ENCODE measurements at places on chromosomes 6 and 20.
A peak's percentile ranks its signal among the peaks of the same experiment; 100 is the strongest.

DNA sequence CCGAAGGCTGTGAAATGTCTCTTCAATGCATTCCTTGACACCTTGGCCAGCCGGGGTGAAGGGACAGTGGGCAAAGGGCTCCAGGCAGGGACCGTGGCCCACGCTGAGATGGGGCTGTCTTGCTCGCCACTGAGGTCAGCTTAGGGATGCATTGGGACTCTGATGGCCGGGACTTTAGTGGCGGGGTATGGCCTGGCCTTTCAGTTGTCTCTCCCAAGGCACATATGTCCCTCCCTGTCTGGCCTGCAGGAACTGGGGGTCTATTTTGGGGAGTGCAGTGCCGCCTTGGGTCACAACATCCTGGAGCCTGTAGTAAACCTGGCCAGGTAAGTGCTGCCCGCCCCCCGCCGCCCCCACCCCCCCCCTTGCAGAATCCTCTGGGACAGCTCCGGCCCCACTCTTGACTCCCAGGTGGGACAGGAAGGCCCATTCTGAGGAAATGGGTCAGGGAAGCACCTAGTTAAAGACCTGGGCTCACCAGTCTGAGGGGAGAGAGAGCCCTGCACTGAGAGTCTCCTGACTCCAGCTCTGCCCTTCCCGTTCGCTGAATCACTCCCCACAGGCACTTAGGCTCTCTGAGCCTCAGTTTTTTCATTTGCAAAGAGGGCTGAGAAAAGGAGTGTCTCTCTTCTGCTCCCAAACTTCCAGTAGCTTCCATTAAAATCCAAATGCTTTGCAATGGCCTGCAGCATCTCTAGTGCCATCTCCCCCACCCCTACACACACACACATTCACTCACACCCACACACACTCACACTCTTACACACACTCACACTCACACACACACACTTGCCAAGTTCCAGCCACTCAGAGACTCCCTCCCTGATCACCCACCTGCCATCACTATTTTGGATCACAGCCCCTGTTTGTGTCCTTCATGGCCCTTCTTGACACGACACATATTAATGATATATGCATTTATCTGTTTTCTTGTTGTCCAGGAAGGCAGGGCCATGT lies 33.1 kb downstream of the RAB44 start:
- no peak for DNase-seq

DNA sequence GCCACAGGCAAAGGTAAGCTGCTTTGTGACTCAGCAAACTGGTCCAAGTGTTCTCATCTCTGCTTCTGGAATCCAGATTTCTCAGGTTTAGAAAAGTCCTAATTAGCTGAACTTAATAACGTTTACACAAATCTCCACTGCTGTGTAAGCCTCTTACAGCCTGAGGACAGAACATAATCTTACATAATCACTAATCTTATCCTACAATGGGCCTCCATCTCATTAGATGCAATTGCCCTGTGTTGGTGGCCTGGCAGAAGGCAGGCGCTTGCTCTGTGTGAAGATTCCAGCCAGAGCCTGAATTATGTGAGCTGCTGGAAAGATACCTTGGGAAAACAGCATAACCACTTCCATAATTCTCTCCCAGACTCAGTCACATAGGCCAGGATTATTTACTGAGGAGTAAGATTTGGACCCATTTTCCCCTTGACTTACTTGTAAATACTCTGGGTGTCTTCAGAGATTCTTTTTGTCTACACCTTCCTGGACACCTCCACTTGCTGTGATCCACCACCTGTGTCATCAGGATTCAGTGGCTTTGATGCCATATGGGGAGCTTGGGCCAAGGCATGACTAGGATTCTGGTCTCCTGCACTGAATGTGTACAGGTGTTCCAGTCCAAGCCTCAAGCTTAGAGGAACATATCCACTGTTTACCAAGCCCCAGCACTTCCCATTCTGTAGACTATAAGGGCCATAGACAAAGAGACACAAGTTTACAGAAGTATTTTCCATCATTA lies 104.4 kb downstream of the C6orf118 start:
- no peak for DNase-seq

DNA sequence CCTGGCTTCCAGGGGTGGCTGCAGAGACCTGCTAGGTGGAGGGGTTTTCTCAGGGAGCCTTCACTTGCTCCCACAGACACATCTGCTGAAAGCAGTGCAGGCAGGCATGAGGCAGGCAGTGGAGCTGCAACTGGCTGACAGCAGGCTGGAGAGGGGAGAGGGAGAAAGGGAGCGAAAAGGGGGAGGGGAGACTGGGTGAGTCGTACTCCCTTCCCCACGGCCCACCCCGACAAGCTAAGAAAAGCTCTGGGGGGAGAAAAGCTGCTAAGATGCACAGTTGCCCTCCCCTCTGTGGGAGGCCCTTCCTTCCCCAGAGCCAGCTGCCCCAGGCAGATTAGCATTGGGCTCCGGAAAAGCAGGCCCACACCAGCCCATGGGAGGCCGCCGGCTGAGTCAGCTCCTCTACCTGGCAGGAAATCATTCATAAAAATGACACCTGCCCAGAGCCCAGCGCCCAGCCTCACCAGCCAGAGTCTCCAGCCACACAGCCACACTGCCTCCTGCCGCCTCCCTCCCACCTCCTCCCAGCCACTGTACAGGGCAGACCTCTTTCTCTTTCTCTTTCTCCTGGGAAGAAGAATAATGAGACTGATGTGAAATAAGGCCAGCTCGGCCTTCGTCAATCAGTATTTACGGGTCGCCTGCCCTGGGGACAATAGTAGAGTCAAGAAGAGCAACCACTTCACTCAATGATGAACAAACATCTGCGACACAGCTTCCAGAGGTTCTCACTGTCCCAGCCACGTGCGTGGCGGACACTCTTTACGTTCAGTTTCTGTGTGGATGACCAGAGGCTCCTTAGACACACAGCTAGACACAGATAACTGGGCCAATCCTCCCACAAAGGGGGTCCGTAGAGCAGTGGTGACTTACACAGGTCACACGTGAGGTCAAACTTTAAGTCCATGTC lies 7.7 kb upstream of the C20orf203 start:
- DNase-seq, result no peak

DNA sequence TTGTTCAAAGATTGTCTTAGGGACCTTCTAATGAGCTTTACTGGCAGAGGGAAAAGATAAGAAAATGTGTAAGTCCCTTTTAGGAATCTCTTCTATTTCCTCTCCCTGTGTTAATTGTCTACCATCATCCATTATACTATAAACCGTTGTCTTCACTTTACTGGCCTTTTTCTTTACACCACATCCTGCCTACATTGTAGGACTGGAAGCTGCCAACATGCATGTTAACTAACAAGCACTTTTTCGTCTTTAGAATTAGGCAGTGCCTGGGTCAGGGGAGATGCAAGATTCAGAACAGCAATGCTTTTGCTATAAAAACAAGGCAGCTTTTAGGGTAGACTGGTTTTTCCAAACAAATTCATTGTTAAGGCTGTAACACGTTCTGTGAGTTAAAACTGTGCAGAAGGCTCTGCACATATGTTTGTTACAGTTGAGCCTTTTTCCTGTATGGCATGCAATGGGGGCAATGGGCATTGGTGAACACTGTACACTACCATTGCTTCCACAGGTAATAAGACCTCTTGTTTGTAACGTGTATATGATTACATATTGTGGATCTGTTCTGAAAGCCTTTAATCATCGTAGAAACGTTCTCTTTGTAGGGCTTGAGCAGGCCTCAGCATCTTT lies 10.9 kb upstream of the PKIG start:
- DNase-seq, result no peak

DNA sequence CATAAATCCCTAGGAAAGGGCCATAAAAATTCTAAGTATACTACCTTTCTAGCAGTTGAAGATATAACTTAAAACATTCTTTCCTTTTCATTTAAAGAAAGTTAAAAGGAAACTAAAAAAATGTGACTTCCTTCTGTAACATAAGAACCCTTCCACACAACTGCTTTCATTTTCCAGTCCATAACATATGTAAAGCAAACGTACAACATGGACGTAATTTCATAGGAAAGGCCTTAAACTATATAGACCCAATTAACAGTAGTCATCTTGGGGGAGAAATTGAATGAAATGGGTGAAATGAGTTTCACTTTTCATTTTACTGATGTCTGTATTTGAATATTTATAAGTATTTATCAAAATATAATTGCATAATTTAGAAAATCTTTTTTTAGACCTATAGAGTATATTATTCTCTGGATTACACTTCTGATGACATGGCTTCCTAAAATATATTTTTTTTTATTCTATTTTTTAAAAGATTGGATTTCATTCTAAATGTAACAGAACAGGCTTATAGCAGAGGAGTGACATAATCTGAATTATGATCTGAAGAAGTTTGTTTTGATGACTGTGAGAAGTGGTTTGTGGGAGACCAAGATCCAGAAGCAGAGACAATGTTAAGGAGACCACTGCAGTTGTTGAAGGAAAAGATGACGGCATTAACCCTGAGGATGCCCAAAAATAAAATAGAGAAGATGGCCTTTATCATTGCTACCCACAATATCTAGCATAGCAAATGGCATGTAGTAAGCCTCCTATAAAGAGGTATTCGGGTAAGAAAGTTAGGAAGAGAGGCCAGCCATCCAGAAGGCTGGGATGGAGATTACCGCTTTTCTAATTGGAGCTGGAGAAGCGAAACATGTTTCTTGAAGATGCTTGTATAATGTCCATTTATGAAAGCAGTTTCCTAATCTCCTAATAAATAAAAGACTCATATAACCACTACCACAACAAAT lies 260.4 kb downstream of the PTPRK start:
- DNase-seq, result no peak

GRCh38 chr20:32456869-32457478 lies 98.8 kb downstream of the ASXL1 start:
- DNase-seq, result no peak

- DNase-seq, result no peak
Measured at GRCh38 chr6:34196833-34197195, 39.9 kb upstream of the HMGA1 start.

DNA sequence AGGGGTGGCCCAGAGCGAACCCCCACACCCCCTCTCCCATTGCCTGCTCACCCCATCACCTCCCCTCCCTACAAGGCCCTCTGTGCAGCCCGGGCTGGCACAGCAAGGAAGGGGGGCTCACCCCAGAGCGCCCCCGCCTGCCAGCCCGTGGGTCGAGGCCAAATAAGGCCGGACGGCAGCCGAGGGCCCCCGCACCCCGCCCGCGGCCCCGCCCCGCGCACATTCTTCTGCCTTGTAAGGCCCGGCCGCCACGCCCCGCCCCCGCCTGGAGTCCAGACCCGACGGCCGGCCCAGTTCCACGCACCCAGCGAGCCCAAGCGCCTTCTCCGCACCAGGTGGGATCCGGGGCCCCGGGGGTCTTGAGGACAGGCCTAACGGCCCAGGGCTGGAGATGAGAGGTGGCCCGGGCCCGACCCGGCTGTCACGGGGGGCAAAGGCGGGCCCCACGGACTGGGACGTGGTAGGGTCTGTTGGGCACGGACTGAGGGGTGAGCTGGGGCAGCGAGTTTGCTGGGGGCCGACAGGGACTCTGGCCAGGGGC lies at the start of gene MYL9:
MYL9 (plus strand) TSS at position 293 of the 541 bp plus-strand sequence. CDS start 3,366 bp downstream, outside the sequence.
- DNase-seq, result peak; percentile 11

DNA sequence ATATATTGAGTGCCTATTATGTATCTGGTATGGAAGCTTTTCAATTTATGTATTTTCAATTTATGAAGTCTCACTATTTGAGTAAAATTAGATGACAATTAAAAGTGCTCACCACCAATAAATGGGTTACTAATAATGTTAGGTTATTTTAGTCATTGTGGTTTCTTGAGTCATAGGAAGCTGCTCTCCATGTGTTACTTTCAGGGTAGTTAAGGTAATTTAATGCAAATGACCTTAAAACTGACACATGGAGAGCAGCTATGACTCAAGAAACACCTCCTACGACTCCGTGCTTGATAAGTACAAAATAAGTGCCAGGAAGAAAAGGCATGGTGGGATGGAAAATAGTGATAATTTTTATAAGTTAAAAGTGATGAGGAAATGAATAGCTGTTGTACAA lies 16.5 kb upstream of the TINAG start:
- DNase-seq, result no peak

GRCh38 chr6:169417101-169417500 lies 163.5 kb upstream of the THBS2 start:
- no peak for DNase-seq

- DNase-seq, result no peak
Measured at GRCh38 chr6:166830891-166831363, 125.4 kb downstream of the RNASET2 start.

DNA sequence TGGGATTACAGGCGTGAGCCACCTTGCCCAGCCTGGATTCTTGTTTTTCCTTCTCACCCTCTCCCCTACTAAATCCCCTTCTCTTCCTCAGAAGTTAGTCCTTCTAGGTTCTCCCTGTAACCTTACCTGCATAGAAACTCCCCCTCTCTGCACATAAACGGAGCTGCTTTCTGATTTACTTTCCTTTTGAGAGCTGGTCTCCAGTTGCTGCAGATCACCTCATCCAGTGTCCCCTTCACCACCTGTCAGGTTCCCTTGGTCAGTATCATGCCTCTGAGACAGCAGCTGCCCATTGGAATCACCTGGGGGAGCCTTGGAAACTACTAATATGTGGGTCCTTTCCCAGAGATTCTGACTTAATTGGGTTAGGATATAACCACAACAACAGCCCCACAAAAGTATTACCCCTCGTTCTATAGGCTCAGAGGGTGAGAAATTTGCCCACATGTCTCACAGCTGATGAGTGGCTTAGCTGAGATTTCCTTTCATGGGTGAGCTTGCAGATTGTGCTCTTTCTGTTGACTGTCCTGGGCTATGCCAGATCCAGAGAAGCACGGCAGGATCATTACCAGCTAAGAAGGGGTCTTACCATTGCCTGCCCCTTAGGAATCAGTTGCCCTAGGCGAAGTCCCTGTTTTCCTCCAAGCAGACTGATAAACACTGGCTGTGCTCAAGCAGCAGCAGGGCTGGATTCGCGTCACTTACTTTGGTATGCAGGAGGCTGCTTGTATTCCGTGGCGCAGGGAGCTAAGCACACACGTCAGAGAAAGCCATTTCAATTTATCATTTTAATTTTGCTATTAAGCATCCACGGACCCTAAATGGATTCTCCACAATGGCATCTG lies 51.3 kb downstream of the AKAP12 start:
- no peak for DNase-seq

GRCh38 chr20:17610566-17611289 lies 40.9 kb downstream of the DSTN start:
- DNase-seq, result peak; percentile 51

- DNase-seq, result no peak
Measured at GRCh38 chr6:116012471-116012949, 48.2 kb downstream of the FRK start.

DNA sequence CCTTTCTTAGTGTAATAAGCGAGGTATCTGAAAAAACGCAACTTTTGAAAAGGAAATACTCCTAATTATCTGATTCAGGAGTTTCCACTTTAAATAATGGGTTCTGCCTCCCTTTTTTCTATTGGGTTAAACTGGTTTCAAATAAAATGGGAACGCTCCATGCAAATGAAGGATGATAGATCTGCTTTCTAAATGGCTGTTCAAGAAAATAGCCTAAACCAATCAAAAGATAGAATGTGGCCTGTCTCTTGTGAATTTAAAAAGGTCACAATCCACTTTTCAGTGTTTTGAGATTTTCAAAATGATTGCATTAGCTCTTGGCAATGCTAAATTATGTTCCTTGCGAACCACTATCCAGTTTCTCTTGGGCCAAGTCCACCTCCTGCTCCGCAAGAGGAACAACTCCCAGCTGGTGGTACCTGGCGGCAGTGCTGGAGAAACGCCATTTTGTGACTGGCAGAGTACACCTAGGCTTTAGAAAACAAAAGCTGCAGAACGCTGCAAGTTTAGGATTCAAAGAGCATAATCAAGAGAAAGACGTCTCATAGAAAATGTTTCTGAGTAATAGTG lies 56.7 kb downstream of the TRIM38 start:
- DNase-seq, result no peak

GRCh38 chr6:33416386-33417127 lies 1.4 kb downstream of the CUTA start:
- no peak for DNase-seq

GRCh38 chr6:150959166-150959565 lies 93.7 kb downstream of the MTHFD1L start:
- no peak for DNase-seq

All from stimulated activated CD4-positive, alpha-beta T cell treated with anti-CD3 and anti-CD28 coated beads, Interleukin-4, amount 100 ng/mL, for 1 hour (primary cell).